HCT116 (cell line): ENCODE measurements at places on chromosomes 16 and 17.

DNA sequence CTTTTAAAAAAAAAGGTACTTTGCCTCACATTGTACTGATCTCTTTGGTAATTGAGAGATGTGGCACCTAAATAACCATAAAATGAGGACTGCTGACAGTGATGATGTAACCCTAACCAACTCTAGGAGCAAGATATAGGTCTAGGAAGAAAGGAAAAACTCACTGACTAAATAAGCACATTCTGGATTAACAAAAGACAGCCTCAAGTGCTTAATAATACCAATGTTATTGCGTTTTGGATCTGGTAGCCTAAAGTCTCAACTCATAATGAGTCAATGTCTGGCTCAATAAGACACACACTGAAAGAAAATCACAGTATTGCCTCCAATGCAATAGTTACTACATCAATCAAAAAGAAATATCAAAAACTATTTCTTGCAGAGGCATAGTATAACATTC, 3.0 kb downstream of the ERN1 start:
- DNase-seq, result no peak

DNA sequence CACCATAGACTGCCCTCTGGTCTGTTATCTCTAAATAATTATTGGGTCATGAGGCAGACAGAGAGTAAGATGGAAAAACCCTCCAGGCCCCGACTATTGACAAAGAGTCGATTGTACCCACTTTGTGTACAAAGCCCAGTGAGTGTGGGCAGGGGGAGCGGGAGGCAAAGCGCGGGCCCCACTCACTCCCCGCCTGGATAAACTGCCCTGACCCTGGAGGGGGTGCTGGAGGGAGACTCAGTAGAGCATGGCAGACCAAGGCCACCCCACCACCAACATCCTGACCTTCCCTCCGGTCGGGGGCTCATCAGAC, 11.2 kb upstream of the CPSF4L start:
- DNase-seq, result no peak

DNA sequence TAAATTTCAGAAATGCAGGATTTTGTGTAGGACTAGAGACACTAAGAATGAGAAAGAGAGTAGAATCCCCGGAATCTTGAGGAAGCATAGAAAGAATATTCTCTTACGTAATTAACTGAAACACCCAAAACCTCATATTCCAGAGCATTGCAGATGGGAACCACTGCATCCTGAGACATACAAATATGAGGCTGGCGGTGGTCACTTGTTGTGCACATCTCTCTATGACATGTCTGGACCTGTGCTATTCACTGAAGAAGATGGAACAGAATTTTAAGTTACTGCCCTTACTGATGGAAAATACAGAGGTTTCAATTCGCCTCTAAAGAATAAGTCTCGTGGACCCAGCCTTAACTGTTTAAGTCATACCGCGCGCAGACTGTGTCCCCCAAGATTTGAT, 806 bp downstream of the RAD51C start:
- no peak for DNase-seq

- DNase-seq, result no peak
Observed at GRCh38 chr17:21460358-21460757, 84.2 kb downstream of the KCNJ12 start.

DNA sequence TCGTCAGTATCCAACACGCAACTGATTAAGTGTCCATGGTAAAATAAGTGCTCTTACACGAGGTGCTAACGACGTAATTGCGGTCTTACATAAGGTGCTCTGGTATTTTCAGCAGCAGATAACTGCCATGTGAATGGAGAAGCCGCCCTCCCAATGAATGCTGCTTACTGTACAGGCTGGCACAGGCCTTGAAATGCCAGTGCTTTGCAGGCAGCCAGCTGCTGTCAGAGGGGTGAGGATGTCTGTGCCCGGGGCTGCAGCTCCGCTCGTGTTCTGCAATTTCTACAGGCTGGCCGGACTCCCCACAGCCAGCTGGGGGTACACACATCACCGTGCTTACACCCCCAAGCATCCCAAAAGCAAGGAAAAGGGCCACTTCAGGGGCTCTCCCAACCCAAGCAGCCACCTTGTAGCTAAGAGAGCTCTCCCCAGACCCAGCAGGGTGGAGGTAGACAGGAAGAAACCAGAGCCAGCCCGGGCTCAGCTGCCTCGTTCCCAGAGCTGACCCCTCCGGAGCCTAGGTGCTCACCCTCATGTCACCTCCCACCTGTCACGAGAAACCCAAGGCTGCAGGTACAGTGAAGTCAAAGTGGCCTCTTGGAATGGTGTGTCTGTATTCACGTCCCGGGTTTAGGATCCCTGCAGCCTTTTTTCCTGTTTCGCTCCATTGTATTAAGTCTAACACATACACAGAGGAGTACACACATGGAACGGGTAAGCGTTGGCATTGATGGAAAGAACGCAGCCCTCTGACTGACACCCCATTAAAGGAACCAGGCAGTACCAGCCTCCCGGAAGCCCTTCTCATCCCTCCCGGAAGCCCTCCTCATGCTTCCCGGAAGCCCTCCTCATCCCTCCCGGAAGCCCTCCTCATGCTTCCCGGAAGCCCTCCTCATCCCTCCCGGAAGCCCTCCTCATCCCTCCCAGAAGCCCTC, 27.2 kb upstream of the RPH3AL start:
- DNase-seq, result no peak

- no peak for DNase-seq
Observed at GRCh38 chr17:43774304-43775250, 4.2 kb downstream of the DUSP3 start.

DNA sequence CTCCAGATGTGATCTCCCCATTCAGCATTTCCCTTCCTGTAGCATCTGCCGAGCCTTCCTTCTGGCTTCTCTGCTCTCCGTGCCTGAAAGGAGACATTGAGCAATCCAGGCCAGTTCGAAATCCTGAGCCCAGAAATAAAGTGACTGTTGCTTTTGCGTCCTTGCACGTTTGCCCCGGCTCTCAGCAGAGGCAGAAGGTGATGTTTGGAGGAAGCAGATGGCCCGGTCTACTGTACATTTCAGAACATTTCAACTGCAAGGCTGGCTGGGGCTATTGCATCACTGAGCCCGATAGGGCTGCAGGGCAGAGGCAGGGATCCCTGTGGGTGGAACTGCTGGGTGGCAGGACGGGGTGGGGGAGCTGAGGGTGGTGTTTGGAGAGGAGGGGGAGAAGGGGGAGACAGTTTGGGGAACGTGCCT, 29.4 kb downstream of the IRF8 start:
- no peak for DNase-seq

GRCh38 chr16:76634847-76635697, 357.9 kb downstream of the CNTNAP4 start:
- no peak for DNase-seq

GRCh38 chr16:31219154-31219741, 2.3 kb upstream of the PYDC1 start:
- no peak for DNase-seq

GRCh38 chr16:11212798-11213196, 43.2 kb downstream of the SOCS1 start:
- no peak for DNase-seq

DNA sequence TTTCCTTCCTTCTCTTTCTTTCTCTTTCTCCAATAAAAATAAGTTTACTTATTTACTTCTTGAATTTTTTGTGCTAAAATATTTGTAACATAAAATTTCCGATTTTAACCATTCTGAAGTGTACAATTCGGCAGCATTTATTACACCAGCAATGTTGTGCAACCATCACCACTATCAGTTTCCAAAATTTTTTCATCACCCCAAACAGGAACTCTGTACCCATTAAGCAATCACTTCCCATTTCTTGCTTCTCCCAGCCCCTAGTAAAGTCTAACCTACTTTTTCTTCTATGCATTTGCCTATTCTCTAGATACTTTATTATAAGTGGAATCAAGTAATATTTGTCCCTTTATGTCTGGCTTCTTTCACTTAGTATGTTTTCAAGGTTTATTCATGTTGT, 2.5 kb upstream of the HP start:
- DNase-seq, result no peak

DNA sequence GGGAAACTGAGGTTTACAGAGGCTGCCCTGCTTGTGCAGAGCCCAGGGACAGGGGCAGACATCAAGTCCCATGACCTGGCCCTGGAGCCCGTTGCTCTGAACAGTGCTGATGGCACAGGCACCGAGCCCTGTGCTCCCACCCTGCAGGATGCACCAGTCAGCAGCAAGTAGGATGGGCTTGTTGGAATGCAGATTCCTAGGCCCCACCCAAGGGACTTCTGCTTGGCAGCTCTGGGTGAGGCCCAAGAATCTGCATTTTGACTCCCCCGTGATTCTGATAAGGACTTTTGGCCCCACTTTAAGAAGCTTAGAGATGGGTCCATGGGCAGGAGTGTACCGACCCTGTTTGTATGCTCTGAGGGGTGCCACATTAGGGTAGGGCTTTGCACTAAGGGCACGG, 23.3 kb downstream of the LASP1 start:
- DNase-seq, result no peak

DNA sequence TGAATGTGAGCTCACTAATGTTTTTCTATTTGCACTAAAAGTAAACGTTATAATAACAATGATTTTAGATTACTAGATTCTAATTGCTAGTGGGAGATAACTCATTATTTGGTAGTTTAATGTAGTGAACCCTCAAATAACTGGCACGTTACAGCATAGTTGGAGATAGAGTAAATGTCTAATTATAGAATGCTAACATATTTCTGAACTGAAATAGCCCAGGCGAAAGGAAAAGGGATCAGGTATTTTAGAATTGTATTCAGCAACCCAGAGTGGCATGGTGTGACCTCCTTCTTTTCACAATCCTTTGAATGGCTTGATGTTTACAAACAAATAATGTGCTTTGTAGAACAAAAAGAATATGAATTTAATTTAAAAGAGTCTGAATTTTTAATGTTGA, 1221.2 kb downstream of the CDH8 start:
- DNase-seq, result no peak

DNA sequence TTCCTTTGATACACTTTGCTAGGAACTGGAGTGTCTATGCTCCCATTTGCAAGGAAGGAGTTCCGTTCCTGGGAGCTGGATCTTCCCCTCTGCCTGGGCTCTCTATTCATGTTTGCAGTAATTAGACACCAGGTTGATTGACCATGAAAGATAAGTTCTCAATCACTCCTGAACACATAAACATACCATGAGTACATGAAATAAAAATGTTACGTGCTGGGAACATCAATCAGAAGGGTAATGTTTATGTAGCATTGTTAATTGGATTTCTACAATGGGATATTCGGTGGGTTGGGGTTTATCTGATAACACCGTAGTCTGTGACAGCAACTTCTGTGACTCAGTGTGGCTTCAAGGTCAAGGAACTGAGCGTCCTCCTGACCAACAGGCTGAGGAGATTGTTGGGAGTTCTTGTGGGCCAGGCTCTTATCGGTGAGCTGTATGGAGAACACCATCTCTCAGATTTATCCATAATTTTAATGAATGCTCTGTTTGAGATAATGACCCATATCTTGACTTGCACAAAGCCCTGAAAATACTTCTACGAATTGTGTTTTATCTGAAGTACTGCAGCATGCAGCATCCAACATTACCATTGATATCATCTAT, 136.4 kb downstream of the NPIPB5 start:
- no peak for DNase-seq

GRCh38 chr16:2425008-2425518, 4.2 kb upstream of the CCNF start:
- DNase-seq, result no peak

DNA sequence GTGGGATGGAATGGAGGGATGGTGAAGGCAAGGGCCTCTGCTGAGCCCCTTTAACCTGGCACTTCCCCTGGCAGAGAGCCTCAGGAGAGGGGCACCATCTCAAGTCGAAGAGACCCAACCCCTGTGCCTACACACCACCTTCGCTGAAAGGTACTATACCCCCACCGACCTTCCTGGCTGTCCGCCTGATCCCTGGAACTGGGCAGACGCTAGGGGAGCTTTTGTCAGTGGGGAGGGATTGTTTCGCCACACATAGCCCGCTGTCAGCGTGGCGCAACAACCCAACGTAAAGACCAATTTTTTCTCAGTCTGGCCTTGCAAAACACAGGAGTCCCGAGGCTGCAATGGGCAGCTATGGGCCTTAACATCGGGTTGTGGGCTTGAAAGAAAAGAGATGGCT, 3.1 kb downstream of the PPP1R1B start:
- no peak for DNase-seq

DNA sequence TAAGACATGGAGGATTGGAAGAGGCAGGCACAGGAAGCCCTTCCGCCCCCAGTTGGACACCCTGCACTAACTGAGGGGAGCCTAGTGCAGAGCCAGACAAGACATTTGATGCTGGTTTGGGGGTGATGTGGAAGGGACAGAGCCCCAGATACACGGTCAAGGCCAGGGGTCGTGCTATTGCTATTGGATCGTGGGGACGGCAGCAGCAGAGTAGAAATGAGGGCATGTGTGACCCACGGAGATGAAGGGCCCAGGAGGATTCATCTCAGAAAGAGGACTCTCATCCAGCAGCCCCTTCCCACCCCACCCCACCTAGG, 2.0 kb upstream of the VAMP2 start:
- no peak for DNase-seq

DNA sequence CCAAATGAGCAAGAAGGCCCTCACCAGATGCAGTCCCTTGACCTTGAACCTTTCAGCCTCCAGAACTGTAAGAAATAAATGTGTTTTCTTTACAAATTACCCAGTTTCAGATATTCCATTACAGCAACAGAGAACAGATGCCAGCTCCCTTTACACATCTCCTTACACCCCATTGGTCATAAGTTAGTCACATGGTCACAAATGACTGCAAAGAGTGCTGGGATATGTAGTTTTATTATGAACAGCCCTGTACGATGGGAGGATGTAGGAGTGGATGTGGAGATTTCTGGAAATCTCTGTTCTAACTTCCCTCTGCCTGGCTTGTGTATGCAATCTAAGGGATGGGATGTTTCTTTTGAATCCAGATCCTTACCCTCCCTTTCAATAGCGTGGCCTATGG, 13.3 kb upstream of the RPL38 start:
- peak; percentile 66 for DNase-seq

DNA sequence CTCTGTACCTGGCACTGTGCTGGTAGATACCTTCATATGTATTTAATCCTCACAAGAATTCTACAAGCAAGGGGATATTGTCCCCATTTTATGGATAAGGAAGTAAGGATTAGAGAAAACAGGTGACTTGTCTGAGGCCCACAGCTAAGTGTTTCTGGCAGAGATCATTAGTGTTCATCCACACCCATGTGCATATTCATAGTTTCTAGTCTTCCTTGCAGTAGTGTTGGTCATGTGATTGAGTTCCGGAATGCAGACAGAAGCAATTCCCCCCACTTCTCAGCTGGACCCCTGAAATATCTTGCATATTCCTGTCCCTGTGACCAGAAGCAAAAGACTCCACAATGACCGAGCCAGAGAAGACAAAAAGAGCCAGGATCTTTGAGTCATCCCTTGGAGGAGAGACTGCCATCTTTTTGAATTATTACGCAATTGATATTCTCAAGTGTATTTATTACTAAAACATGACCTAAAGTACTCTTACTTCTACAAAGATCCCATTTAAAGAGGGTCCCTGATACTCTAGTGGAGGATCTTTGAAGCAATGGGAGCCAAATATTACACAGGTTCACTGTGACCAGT, 43.4 kb downstream of the SOX9 start:
- no peak for DNase-seq

- DNase-seq, result no peak
Observed at GRCh38 chr17:73667181-73667959, 23.1 kb upstream of the SDK2 start.

- DNase-seq, result no peak
Observed at GRCh38 chr17:63140255-63140654, 174.2 kb downstream of the TANC2 start.

GRCh38 chr17:50199803-50200456, 1.5 kb downstream of the COL1A1 start:
- peak; percentile 96 for DNase-seq

GRCh38 chr16:19377864-19378263, 39.8 kb upstream of the TMC5 start:
- no peak for DNase-seq

GRCh38 chr16:89343501-89344457, 126.3 kb downstream of the ZNF778 start:
- DNase-seq, result peak; percentile 77
